ENCODE measurements at places on chromosomes 4 and X. TPM values are rescaled to one million over a fixed set of nuclear protein-coding genes. Genes with fewer than 3 reads are reported as not detected.
A peak's percentile ranks its signal among the peaks of the same experiment; 100 is the strongest.

- no peak for DNase-seq
Measured at GRCh38 chr4:149574971-149575370, 240.7 kb downstream of the IQCM start.

DNA sequence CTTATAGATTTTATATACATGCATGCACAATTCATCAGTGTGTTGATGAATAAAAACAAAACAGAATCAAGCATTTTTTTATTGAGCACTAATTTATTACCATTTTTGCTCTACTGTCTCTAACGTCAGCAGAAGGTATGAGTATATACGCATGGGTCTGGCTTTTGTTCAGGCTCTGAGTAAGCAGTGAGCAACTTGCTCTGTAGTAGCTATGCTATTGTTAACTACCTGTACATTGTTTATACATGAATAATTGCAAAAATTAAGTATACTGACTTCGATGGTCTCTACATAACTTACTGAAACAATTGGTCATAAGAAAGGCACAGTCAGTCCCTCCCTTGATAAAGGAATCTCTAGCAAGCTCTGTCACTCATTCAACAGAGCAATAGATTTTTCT, 122.9 kb downstream of the RS1 start:
- DNase-seq = no peak

GRCh38 chr4:38322714-38323113, 341.3 kb upstream of the KLF3 start:
- DNase-seq = no peak

DNA sequence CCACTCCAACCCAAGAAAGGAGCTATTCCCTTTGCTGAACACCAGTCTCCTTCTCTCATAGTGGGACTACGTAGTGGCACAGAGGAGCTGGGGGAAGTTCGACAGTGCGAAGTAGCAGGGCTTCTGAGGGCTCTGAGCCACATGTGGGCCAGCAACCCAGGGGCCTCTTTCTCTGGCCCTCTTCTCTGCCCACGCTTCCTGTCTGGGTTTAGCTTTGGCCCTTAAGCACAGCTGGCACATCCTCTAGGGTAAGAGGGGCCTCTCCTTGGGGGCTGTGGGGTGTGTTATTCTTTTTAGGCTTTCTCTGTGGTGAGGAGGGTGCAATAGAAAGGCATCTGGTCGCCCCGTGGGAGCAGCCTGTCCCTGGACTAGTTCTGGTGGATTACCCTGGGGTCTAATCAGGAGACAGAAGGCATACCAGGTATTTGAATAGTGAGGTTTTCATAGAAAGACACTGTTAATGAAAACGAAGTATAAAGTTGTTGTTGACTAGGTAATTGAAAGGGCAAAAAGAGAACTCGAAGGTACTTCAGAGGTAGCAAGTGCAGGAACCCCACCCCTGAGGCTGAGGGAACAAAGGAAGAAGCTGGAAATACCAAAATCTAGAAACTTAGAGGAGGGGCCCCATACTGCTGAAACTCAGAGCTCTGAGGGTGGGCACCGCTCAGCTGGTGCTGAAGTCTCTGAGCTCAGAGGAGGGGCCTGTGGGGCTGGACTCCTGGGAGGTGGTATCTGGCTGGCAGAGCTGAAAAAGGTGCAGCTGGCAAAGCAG, 151.9 kb upstream of the RPS6KA3 start:
- DNase-seq = peak; percentile 34

GRCh38 chrX:1870421-1870820, 255.6 kb downstream of the ASMT start:
- DNase-seq = no peak

DNA sequence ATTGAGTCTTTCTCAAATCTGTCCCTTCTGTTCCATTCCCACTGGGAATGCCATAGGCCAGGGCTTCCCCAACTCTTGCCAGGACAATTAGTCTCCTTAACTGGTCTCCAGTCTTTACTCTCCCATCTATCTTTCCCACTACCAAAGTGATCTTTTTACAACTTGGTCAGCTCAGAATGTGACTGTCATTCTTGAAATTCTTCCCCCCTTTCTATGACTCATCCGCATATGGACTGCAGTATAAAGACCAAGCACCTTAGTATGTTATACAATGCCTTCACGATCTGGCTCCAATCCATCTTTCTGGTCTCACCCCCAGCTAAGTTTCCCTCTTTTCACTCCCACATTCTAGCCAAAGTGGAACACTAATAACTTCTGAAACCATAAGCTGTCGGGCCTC, 383.8 kb downstream of the OPHN1 start:
- DNase-seq = no peak

- DNase-seq = no peak
Measured at GRCh38 chr4:5389756-5390310, 318.5 kb downstream of the EVC2 start.

DNA sequence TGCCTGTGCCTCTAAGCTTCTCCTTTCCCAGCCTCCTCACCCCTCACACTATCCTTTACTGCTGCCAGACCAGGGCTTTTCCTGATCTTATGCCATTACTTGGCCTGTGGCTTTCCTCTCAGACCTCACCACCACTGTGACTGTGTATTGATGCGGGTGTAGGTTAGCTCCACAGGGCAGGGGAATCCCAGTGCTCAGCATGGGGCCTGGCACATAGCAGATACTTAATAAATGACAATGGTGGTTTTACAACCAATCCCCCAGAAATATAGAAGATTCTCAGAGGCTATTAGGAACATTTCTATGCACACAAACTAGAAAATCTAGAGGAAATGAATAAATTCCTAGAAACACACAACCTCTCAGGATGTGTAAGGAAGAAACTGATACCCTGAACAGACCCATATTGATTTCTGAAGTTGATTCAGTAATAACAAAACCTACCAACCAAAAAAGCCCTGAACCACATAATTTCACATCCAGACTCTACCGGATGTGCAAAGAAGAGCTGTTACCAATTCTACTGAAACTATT, 129.6 kb upstream of the QRFPR start:
- DNase-seq = peak; percentile 18

GRCh38 chrX:132689612-132690563, 201.1 kb upstream of the MBNL3 start:
- DNase-seq = no peak

DNA sequence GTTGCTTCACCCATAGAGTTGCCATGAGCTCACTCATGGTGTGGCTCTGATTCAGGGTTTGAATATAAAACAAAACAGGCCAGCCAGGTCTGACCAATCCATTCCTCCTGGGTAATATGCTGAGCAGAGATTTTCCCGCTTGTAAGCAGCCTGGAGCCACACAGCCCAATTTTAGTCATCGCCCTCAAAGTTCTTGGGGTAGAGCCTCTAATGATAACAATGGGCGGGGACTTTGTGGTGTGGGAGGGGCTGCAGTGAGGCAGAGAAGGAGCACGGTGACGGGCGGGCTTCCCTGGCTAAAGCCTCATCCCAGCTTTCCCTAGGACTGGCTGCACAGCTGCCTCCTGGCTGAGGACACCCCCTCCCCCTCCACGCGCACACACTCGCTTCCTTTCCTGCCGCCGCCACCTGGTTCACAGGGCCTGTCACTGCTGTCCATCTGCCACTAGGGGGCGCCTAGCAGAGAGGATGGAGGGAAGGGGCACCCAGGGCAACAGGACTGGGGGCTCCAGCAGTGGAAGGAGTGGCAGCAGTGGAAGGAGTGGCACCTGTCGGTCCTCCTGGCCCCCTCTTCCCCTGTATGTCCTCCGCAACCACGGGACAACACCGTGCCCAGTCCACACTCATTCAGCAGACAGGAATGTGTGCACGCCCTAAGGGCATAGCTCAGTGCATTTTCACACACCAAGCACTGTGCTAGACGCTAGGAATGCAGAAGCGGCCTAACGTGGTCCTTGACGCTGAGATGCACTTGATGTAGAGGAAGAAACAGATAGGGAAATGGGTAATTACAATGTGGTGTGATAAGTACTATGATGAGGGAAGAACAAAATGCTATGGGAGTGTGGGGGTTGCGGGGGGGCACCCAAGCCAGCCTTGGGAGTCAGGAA, 26.8 kb downstream of the PRPS1 start:
- peak; percentile 70 for DNase-seq

DNA sequence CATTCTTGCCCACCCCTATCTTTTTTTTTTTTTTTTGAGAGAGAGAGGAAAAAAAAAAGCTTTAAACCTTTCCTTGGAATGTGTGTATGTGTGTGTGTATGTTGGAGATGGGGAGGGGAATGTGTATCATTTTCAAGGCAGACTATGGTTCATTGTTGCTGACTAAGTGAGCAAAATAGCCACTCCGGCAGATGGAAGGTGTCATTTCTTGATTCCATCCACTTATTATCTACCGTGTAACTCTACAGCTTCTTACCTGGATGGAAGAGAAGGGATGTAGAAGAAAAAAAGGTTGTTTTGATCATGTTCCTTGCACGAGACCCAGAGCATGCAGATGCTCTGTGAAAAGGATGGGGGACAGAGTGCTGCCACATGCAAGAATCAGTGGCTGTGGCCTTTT, 5.9 kb upstream of the GK2 start:
- no peak for DNase-seq

GRCh38 chr4:26959654-26960047, 99.0 kb downstream of the STIM2 start:
- no peak for DNase-seq

DNA sequence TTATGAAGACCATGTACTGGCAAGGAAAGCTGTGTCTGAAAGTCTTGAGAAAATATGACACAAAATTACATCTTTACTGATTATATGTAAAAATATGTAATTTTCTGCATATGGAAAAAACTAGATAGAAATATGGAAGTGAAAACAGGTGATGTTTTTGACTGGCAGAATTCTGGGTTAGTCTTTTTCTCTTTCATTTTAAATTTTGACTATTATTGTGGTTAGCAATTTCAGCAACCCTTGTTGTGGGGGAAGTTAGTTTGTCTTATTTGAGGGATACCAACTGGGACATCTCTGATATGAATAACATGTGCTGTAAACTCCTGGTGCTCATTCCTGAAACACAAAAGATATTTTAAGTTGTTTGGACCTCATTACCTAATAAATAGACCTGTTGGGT, 49.9 kb upstream of the CPEB2 start:
- DNase-seq = no peak

DNA sequence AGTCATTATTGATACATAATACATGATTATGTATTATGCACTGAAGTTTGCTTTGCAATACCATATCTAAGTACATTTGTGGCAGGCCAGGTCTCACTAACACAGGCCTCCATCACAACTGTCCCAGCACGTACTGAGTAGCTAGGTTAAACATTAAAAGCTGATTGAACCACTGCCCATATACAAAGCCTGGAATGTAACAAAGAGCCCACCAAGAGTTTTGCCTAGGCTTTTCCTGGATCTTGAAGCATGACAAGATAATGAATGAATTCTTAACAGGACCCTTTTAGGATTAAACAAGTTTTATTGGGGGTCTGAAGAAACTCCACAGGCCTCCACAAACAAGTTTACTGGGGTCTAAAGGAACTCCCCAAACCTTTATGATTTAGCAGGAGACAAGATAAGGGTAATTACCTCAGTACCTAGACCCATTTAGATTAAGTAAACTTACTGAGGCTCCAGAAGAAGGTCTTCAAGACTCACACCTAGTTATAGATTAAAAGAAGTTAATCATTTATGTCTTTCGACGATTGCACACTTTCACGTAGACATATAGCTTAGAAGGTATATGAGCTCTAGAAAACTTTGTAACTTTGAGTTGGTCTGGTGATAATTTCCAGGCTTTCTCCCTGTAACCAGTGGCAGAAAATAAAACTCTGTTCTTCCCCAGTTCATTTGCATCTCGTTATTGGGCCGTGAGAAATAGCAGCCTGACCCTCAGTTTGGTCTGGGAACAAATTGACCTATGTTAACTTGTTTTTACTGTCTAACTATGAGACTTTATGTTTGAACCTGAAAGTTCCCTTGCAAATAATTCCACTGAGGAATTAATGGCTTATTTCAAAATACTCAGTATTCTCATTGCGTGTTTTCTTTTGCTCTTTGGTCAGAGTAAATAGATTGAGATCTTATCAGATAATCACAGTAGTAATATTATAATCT, 84.8 kb downstream of the PHEX start:
- no peak for DNase-seq

DNA sequence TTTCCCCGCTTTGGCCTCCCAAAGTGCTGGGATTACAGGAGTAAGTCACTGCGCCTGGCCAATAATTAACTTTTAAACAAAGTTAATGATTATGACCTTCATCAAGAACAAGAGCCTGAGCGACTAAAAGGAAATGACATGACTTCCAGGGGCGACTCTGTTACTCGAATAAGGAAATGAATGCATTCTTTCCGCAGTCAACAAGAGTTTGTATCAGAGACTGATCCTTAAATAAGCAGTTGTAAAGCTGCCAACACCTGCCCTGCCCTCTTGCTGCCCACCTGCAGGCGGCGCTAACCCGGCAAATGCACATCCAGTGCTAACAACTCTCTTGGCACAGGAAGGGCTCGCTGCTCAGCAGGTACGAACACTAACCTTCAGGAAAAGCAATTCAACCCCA, 27.3 kb downstream of the WDR1 start:
- no peak for DNase-seq

DNA sequence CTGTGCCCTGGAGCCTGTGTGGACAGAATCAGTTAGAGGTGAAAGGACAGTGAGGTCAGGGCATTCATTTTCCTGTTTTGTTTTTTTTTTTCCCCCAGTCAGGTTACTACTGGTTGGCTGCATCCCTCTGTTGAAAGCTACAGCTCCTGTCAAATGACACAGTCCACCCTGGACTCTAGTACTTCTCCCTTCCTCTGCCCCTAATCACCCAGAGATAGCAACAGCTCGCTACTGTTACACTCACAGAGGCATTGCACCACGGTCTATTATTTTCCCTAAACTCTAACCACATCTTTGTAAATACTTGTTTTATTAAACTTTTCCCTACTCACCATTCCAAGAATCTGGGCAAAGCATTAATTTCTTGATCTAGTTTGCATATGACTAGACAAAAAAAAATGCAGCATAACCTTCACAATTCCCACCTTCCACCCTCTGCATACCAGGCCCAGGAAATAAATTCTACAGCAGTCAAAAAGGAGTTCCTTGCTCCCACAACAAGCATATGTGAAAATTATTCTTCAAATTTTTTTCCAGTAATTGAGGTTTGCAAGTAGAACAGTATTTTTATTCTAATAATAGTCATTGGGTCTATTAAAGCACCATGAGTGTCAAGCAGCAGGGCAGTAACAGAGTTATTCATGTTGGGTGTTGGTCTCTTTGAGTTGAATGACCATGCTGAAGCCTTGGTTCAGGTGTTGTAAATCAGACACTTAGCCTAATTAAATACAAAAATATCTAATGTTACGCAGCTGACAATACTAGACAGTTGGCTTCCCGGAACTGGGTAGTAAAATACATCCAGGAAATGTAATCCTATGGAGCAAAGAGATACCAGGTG, 329.2 kb downstream of the INPP4B start:
- DNase-seq = no peak

GRCh38 chr4:142817442-142817841, 28.7 kb downstream of the INPP4B start:
- peak; percentile 75 for DNase-seq

Gene VCX2
- not detected for total RNA-seq

Gene MAGEA9B
- total RNA-seq = not detected

Gene RAB39B
- 36.4 TPM for total RNA-seq

Gene BEND2
- total RNA-seq = not detected

Gene IL13RA2
- not detected for total RNA-seq
